ENCODE measurements at places on chromosomes 11 and 22.
A peak's percentile ranks its signal among the peaks of the same experiment; 100 is the strongest.

- DNase-seq, result no peak
Measured at GRCh38 chr11:60378354-60378753, at the start of gene MS4A7. MS4A7 (plus strand) TSS chr11:60378532; CDS start chr11:60383142, 4,610 bp downstream.

- DNase-seq, result no peak
Measured at GRCh38 chr22:26143806-26144325, 25.4 kb upstream of the SEZ6L start.

GRCh38 chr22:40196628-40197360 is 19.1 kb downstream of the TNRC6B start:
- peak; percentile 35 for DNase-seq

DNA sequence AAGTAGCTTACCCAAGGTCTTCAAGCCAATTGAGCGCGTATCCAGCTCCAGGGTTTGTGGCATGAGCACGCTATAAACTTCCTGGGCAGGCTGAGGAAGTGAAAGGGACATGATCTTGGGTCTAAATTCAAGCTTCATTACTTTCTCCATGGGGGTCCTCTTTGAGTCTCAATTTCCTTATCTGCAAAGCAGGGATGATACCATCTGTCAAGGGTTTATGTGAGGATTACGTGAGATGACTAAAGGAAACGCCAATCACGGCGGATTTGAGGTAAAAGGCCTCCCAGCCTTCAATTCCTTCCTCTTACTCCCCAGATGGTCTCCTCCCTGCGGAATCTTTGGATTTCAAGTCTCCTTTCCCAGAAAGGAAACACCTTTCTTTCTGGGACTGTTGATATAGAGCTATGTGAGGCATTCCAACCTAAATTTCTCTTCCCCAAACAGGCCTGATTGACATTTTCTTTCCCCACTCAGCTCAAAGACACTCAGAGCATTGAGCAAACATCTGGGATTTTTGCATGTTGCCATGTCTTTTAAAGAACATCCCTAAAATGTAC is 474.4 kb downstream of the INSC start:
- no peak for DNase-seq

- no peak for DNase-seq
Measured at GRCh38 chr11:27757953-27758352, 57.7 kb upstream of the BDNF start.

DNA sequence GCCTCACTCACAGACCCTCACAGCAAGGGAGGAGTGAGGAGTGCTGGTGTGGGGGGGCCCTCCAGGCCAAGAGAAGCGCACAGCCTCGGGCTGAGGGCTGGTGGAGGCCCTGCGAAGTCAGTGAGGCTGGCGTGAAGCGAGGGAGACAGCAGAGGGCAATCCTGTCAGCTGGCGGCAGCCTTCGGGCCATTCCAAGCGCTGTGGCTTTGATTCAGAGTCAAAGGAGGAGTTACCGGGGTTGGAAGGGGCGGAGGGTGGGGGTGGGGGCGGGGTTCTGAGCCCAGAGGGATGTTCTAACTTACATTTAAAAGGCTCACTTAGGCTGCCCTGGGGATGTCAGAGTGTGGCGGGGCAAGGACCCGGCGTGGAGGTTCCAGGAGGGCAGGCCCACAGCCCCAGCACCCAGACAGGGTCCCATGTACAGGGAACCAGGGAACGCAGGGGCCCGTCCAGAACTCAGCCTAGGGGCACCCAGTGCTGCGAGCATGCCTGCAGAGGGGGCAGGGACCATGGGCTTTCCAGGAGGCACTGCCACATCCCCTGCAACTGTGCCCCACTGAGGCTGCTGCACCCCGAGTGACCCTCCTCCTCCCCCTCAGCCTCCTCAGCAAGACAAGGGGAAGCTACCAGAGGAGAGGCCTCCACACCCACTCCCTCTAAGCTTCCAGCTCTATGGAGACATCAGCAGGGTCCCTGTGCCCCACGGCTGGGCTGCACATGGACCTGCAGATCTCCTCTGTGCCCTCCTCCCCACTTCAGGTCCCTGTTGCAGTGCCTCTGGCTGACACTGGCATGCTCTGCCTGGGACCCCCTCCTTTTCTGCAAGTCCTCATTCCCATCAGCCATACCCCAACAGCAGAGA is 39.7 kb upstream of the TTLL12 start:
- DNase-seq, result no peak

GRCh38 chr22:23157560-23158515 is 12.6 kb downstream of the RAB36 start:
- DNase-seq, result no peak

GRCh38 chr22:38203090-38203810 is 1.5 kb downstream of the MAFF start:
- no peak for DNase-seq

- no peak for DNase-seq
Measured at GRCh38 chr11:70618431-70619101, 220.2 kb downstream of the CTTN start.

Measured in pulmonary artery endothelial cell (primary cell).